ENCODE measurements at places on chromosomes 13 and 19.

DNA sequence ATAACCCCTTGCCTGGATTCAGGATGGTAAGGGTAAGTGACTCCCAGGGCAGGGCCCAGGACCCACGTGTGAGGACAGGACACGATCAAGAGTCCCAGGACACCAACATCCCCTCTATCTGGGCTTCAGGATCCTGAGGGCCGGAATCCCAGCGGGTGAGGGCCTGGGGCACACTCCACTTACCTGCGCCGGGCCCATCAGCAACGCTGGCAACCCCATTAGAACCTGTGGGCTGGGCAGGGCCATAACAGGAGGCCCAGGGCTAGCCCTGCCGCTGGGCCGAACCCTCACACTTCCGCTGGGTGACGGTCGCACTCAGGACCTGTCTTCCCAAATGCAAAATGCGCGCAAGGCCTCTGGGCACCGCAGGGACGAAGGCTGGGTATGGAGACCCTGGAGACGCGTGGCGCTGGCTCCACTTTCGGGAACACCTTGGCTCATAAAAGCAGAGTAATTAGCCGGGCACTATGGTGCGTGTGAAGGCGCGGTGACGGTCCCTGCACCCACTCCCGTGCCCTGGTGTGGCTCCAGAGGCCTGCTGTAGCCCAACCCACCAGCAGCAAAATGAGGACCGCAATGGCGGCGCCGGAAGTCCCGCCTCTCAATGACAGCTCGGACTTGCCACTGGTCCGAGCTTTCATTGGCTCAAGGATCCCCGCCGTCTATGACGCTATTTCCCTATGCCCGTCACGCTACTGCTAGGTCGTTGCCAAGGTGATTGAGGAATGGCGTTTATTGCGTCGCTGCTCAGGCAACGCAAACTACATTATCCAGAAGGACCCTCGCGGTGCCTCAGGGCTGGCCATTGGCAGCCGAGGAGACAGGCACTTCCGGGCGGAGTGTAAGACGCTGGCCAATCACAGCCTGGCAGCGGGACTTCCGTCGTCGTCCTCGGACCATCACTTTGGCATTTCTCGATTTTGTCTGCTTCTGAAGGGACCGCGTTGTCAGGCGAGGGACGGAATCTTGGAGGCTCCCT lies at the start of gene ZNF132:
Gene ZNF132, minus strand, starts transcription at position 578 of the 979 bp plus-strand sequence. Its CDS starts 332 bp downstream, at position 246.
- DNase-seq, result peak; percentile 89

- no peak for DNase-seq
Observed at GRCh38 chr19:52028780-52029123, 573 bp upstream of the ZNF614 start.

GRCh38 chr13:58542530-58542929 lies 911.0 kb downstream of the PCDH17 start:
- no peak for DNase-seq

GRCh38 chr13:105007166-105007808 lies 1528.2 kb downstream of the EFNB2 start:
- no peak for DNase-seq

DNA sequence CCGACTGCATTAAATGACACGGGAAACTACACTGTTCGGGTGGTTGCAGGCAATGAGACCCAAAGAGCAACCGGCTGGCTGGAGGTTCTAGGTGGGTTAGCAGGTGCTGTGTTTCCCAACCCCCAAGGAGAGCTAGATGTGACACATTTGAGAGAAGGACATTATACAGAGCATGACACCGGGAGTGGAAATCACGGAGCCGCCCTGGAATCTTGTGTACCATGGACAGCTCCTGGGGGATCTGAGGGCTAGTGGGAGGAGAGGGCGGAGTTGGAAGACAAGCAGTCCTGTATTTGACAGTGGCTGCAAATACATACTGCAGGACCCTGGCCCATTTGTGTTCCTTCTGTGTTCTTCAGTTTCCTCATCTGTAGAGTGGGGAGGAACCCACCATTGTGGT lies 2.3 kb downstream of the CEACAM18 start:
- no peak for DNase-seq

DNA sequence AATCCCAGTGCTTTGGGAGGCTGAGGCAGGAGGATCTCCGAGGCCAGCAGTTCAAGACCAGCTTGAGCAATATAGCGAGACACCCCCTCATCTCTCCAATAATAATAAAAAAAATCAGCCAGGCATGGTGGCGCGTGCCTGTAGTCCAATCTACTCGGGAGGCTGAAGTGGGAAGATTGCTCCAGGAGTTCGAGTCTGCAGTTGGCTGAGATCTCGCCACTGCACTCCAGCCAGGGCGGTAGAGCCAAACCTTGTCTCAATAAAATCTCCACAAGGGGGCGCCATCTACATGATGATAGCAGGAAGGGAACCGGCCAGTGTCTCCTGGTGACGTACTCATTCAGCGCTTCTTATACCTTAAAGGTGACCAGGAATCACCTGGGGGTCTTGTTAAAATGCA lies 13.6 kb upstream of the C5AR1 start:
- DNase-seq, result peak; percentile 65

DNA sequence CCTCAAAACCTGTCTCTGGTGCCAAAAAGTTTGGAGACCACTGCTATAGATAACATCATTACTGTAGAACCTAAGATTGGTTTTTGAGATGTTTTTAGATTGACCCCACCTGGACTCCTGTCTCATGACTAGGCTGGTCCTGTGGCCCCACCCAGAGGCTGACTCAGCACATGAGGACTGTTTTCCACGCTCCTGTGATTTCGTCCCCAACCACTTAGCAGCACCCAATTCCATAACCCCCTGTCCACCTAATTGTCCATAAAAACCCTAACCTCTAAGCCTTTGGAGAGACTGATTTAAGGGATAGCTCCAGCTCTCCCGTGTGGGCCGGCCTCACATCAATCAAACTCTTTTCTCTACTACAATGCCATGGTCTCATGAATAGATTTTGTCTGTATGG lies 25.6 kb upstream of the GAS6 start:
- no peak for DNase-seq

GRCh38 chr13:114140906-114141250 lies 8.5 kb upstream of the RASA3 start:
- no peak for DNase-seq

- DNase-seq, result no peak
Observed at GRCh38 chr13:90798381-90798780, 549.1 kb upstream of the MIR17HG start.

DNA sequence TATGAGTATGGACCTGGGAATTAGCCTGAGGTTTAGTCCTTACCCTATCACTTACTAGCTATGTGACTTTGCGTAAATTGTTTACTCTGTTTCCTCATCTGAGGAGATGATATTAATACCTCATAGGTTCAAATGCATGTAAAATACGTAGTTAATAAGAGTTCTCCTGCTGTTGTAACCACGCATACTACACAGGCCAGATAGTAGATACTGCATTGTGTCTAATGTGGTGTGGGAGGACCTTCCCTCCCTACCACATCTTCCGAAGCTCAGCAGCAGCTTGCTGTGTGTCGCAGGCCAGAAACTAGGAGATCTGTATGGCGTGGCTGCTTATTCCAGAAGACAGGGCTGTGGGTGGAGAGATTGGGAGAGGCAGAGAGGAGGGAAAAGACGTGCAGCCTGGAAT lies 23.0 kb downstream of the GTF2F2 start:
- no peak for DNase-seq

- DNase-seq, result no peak
Observed at GRCh38 chr13:25384758-25385410, 13.1 kb downstream of the ATP8A2 start.

- DNase-seq, result no peak
Observed at GRCh38 chr13:62337109-62337880, 921.6 kb upstream of the PCDH20 start.

- no peak for DNase-seq
Observed at GRCh38 chr13:99980201-99980823, 1.3 kb upstream of the ZIC2 start.

DNA sequence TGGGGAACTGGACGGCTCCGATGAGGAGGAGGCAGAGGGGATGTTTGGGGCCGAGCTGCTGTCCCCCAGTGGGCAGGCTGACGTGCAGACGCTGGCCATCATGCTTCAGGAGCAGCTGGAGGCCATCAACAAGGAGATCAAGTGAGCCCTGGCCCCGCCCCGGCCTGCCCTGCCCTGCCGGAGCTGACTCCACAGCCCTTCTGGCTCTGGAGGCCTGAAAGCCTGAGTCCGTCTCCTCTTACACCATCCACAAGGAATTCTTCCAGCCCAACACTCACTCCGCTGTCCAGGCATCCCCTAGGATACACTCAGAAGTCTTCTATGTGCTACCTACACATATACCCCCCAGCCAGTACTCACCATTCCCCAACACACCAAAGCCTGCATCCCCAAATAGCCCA lies 17.4 kb downstream of the PPFIA3 start:
- no peak for DNase-seq

DNA sequence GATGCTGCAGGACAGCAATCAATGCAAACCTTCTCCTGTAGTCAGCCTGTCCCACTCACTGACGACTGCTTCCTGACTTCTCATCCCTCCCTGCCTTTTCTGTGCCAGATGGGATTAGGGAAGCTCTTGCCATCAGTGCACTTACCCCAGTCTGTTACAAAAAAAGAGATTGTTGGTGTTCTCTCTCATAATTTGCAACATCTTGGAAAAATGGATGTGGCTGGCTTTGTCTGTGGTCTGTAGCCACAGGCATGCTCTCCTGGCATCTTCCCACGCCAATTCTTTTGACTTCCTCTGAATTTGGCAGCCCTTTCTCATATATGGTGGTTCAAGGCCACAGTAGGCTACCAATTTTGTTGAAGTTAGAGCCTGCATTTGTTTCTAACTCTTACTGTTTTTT lies 11.6 kb upstream of the HTR2A start:
- no peak for DNase-seq

GRCh38 chr19:46406976-46407375 lies 6.4 kb downstream of the CCDC8 start:
- no peak for DNase-seq

DNA sequence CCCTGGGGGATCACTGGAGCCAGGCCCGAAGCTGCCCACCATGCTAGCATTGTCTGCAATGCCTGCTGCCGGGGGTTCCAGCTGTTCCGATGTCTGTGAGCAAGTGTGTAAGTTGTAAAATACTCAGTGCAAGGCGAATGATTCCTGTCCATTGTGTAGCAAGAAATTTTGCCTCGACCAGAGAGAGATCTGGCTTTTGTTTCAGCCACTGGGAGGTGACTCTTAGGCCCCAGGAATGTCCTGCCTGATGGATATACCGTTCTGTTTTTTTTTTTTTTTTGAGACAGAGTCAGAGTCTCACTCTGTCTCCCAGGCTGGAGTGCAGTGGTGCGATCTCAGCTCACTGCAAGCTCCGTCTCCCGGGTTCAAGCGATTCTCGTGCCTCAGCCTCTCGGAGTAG lies 7.3 kb upstream of the GADD45B start:
- no peak for DNase-seq

DNA sequence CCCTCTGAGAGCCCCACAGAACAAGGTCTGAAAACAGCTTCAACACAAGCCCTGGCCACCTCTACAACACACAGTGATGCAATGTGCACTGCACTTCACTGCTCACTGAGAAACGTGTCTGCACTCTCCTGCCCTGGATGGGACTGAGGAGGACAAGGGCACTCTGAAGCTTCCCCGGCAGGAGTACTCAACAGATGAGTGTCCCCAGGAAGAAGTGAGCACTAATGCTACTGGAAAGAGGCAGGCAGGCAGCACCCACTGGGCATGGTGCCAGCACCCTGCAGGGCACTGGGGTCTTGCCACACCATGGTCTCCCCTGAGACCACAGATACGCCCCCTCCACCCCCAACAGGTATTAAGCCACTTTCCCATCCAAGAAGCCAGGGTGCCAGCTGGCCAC lies 17.7 kb upstream of the SLC35E1 start:
- DNase-seq, result no peak

GRCh38 chr13:76153239-76153638 lies 517.1 kb downstream of the LMO7 start:
- no peak for DNase-seq

- no peak for DNase-seq
Observed at GRCh38 chr13:113627136-113627535, 30.9 kb downstream of the ATP4B start.

DNA sequence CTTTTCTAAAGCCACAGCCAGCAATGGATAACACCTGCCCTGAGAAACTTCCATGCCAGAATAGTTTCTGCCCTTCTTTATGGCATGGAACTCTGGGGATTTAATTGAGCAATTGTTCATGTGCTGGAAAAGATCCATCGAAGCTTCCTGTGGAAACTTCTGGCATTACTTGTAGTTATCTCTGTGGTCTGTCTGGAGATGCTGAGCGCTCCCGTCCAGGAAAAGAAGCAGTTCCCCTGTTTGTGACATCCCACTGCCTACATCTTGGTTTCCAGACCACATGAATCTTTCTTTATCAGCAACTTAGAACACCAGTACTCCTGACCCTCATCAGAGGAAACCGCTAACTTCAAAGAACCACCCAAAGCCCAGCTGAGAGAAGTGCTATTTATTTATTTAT lies 24.6 kb downstream of the FLT1 start:
- DNase-seq, result no peak

DNA sequence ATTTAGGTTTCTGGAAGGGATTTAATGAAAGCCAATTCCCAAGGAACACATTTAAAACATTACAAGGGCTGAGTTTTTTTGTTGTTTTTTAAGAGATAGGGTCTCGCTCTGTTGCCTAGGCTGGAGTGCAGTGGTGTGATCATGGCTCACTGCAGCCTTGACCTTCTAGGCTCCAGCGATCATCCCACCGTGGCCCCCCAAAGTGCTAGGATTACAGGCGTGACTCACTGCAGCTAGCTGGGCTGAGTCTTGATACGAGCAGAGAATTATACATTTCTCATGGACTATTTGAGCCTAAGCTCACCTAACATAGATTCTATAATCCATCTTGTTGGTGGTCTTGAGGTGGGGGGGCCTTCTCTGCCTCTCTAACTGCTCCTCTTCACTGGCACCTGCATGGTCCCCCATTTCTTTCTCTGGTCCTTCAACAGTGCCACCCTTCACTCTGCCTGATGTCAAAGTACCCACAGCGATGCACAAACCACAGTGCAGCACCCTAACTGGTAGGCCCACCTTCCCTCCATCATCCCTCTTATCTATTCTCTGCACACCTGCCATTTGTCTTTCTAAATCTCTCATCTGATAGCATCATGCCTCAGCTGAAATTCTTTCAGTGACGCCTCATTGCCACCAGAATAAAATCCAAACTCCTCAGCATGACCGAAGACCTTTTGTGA lies 37.4 kb downstream of the DOCK9 start:
- no peak for DNase-seq

GRCh38 chr19:23287620-23288019 lies 37.4 kb upstream of the ZNF724 start:
- DNase-seq, result no peak

GRCh38 chr13:35479038-35479492 lies 2.6 kb upstream of the MAB21L1 start:
- no peak for DNase-seq

DNA sequence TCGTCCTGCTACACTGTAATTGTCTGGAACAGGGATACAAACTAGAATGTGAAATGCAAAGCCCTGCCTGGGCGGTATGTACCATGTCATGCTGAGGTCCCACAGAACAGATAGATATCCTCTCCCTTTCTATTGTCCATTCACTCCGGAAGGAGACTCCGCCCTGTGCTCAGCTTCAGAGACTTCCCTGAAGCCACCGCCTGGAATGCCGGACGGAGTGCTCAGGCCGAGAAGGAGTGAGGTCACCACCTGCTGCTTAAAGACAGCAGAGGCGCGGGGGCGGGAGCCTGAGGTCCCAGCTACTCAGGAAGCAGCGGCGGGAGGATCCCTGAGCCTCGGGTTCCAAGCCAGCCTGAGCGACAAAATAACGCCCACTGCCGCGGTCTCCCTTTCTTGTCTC lies 890 bp upstream of the ZNF611 start:
- DNase-seq, result no peak

Data from T-helper 9 cell (primary cell).